ENCODE measurements at places on chromosomes 4 and X. TPM values are rescaled to one million over a fixed set of nuclear protein-coding genes. Genes with fewer than 3 reads are reported as not detected.
A peak's percentile ranks its signal among the peaks of the same experiment; 100 is the strongest.

GRCh38 chr4:28723371-28723770, 1862.7 kb downstream of the STIM2 start:
- no peak for DNase-seq

DNA sequence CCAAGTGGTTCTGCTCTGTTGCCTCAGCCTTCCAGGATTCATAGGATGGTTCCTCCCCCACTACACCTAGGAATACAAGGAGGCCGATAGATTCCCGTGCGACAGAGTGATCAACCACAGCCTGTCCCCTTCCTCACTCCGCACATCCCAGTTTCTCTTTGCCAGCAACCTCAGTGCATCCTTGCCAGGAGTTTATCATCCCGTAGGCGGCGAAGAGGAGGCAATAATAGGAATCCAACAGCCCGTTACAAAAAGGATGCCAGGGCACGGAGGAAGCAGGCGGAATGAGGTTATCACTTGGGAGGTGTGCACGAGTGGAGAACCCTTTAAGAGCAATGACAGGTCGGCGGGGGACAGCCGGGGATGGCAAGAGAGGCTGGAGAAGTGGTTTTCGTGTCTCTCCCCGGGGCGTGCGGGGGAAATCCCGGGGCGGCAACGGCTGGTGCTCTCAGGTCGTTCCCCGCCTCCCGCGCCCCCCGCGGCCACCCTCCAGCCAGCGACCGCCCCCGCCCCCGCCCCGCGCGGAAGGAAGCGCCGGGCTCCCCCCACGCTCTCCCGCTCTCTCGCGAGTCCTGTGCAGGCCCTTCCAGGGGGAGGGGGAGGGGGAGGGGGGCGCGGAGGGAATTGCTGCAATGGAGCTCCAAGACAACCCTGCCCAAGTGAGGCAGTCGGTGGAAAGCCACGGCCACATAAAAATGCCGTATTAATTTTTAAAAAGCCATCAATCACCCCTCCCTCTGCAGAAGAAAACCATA, 1.6 kb downstream of the PPP3CA start:
- peak; percentile 72 for DNase-seq

DNA sequence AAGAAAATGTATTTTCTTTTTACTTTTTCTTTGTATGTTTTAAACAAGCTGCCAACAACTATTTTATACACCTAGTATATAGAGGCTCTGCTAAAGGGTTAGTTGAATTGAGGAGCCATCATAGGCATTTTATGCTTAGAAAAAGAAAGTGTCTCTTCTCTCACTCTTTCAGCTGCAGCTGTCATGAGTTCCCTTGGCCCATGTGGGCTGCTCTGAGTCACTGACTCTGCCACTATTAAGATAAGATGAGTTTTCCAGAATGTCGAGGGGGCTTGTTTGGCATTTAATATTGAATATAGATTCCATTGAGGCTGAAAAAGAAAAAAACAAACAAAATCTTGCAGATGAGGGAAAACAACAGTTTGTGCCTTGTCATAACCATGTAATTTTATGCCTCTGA, 126.0 kb upstream of the PAQR3 start:
- no peak for DNase-seq

Gene ZNF182
- total RNA-seq, result 4.7 TPM

DNA sequence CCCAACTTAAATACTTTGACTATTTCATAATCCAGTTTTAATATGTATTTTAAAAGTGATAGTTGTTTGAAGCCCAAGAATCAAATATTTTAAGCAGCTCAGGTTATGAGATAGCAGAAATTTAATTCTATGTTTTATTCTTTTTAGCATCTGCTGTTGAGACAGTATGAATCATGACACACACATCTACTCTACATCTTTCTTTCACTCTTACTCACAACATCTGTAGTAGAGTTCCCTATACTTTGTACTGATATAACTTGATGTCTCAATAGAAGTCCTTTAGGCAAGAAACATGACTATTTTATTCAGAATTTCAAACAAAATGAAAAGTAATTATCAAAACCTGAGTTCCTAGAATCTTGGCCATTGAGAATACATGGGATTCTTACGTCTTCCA, 187.9 kb upstream of the GNPDA2 start:
- DNase-seq, result no peak
